Stimulated activated CD8-positive, alpha-beta memory T cell treated with anti-CD3 and anti-CD28 coated beads, Interleukin-15, amount 100 ng/mL, for 48 hours (primary cell): ENCODE measurements at places on chromosomes 6 and 20.

DNA sequence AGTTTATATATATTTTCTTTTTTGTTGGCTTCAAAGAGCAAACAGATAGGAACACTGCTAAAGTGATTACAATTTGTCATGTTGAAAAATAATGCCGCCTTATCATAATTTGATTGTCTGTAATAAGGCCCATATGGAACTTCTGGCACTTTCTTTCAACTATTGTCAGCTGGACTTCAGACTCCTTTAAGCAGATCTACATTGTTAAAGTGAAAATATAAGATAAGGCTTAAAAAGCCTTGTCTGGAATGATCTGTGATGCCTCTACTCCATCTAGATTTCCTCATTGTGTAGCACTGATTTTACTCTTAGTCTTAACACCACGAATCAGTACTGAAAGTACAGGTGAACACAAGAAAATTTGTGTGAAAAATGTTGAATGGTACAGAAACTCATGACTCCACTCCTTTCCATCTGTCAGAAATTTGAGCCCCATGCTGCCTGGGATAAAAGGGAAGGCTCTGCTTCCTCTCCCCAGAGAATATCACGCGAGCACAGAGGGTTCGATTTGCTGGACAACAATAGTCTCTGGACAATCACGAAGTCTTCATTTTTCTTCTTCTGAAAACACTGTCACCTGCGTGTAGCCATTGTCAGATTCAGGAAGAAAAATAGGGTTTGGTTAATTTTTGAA is 56.0 kb downstream of the BCAS1 start:
- no peak for DNase-seq

DNA sequence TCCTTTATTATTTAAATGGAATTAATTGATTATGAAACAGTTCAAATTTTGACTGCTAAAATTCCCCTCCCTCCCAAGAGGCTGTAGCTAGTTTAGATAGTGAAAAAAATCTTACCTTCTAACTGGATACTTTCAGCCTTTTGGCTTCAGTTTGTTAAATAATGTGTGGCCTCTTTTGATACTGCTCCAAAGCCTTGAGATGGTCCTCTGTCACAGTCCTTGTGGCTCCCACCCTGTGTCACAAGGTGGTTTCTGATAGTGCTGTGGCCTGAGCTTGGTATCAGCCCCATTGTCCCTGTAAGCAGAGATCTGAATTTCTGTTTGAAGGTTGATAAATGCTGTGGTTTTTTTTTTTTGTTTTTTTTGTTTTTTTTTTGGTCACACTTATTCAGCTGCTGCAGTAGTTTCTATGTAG is 20.8 kb downstream of the PANK2 start:
- no peak for DNase-seq

- no peak for DNase-seq
Measured at GRCh38 chr20:29297411-29298270, 1959.8 kb upstream of the DEFB115 start.

DNA sequence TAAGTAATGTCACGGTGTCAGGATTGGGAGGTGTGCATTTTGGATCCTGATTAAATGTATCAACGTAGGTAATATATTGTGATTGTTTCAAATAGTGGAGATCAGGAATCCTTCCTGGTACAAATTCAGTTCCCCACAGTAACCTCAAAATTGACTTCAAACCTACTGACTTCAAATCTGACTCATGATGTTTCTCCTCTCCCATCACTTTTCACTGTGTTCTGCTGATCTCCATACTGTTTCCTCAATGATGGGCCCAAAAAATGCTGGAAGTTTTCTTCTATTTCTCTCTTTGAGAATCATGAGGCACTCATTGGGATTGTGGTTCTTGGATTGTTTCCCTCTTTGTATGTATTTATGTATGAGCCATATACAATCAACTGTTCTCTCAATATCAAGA is 35.9 kb downstream of the LAMA2 start:
- DNase-seq, result no peak

DNA sequence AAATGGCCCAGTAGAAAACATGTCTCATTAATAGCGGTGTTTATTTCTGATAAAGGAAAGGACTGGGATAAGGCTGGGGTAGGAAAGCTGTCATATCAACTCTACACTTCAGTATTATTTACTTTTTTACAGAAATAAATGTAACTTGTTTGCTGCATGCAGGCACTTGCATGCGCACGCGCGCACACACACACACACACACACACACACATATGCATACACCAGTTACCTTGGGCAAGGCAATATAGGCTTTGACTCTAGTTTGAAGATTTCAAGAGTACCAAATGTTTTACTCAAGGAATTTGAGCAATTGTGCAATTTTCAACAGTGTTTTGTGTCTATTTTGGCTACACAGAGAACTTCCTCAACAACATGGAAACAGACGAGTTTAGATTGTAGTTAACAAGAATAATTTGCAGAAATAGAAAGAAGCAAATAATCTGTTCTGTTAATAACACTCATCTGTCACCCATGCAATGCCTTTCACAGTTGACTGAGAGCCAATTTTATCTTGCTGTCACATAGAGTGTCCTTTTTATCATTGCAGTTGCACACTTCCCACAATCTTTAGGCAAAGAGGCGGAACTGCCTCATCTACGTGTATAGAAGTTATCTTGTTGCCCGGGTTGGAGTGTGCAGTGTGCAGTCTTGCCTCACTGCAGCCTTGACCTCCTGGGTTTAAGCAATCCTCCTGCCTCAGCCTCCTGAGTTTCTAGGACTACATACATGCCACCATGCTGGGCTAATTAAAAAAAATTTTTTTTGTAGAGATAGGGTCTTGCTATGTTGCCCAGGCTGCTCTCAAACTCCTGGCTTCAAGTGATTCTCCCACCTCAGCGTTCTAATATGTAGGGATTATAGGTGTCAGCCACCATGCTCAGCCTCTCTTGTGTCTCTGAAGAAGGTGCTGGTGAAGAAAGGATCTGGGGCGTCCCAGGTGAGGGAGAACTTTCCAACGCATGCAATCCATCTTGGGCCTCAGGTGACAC is 74.8 kb upstream of the SHLD1 start:
- no peak for DNase-seq

GRCh38 chr6:128696691-128697689 is 176.6 kb upstream of the PTPRK start:
- DNase-seq, result no peak

DNA sequence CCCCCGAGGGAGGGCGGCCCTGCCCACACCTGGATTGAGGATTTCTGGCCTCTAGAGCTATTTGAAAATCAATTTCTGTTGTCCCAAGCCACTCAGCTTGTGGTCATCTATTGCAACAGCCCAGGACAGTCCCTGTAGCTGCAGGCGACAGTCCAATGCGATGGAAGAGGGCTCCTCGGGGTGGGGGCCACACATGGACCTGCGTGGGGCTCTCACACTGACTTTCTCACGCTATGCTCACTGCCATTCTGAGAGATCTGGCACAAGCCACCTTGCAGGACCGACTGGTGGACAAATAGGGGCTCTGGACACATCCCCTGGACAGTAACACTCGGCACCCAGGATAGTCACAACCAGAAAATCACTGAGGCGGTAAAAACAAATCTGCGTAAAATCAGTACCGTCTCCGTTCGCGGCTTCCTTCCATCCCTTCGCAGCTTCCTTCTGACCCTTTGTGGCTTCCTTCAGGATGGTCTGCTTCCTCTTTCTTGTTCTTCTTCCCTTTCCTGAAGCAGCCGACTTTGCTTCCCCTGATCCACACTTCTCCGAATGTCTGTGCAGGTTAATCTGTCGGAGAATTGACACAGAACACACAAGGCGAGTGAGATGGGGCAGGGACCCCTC is 21.8 kb downstream of the CTCFL start:
- no peak for DNase-seq

DNA sequence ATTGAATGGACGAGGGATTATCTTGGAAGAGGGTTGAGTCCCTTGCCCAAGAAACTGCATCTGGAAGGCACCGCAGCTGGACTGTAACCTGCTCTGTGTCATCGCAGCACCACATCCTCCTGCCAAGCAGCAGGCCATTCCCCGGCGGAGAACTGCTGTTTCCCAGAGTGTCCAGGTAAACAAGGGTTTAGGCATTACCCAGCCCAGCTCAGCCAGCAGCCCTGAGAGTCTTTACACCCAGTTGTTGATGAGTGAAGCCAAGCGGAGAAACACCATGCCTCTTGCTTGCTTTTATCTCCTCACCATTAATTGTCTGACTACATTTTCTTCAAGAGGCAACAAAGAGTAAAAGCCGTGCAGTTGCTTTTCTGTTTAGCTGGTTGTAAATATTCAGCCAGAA is 104.1 kb downstream of the CDH4 start:
- no peak for DNase-seq

DNA sequence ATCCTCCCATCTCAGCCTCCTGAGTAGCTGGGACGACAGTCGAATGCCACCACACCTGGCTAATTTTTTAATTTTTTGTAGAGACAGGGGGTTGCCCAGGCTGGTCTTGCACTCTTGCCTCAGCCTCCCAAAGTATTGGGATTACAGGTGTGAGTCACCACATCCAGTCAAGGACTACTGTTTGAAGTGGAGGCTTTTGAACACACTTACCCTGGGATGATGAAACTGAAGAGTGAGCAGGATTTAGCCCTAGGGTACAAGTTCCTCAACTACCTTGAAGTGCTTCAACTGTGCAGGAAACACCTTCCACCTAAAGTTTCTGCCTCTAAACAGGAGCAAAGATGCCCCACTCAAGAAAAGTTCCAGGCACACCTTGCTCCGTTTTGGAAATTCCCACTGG is 15.7 kb upstream of the PARD6B start:
- no peak for DNase-seq

DNA sequence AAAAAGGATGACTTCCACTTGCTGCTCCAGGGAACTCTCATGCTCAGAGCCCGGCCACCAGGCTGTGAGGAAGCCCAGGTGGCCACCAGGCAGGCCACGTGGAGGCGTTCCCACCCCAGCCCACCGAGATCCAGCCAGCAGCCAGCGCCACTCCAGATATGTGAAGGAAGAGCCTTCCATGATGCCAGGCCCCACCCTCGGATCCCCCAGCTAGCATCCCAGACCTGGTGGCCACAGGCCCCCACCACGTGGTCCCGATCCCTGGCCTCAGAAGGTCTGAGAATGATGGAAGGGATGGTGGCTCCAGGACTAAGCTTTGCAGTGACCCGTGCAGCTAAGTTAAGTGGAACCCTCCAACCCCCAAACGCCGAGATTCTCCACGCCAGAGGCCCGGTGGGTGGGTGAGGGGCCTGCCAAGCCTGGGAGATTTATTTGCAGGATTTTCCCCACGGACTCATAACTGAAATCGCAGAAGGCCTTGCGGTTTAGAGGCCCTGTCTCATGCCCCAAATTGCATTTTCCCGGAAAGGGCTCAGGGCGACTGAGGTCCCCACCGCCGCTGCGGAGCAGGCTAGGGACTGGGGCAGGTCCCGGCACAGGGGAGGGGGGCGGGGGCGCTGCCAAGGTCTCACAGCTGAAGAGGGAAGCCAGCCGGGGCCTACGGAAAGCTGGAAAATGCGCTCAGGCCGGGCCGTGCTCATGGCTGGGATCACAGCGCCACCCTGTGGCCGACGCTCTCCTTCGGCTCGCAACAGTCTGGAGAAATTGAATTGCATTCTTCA is 31.1 kb upstream of the CST7 start:
- DNase-seq, result no peak
